ENCODE measurements at places on chromosomes 3 and 15.

DNA sequence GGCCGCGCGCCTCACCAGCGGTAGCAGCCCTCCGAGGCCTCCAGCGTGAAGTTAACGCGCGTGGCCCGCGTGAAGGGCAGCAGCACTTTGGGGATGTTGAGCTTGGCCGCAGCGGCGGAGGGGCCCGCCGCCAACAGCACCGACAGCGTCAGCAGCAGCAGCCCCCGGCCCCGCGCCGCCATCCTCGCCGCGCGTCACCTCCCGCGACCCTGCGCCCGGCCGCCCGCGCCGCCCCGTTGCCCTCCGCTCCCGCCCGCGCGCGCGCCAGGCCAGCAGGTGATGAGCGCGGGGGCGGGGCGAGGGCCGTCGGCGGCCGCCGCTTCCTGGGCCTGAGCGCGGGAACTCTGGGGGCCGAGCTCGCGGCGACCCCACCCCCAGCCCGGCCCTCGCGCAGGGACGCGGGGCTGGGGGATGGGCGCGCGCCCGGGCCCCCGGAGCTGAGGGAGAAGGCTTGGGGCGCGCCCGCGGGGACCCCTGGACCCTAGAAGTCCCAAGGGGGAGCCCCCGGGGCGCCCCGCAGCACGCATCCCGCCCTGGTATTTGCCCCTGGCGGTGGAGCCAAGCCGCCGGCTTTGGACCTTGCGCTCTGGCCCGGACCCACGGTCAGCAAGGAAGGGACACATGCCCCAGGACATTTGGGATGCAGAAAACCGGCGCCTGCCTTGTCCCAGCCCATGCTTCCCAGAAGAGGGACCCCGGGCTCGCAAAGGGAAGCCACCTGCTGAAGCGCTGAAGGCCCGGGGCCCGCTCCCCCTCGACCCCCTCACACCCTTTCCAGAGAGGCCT, at the start of gene NUP210:
Gene NUP210 (minus strand): TSS at position 278 of the 786 bp plus-strand sequence. CDS start 96 bp downstream, at position 182.
- peak; percentile 39 for DNase-seq

DNA sequence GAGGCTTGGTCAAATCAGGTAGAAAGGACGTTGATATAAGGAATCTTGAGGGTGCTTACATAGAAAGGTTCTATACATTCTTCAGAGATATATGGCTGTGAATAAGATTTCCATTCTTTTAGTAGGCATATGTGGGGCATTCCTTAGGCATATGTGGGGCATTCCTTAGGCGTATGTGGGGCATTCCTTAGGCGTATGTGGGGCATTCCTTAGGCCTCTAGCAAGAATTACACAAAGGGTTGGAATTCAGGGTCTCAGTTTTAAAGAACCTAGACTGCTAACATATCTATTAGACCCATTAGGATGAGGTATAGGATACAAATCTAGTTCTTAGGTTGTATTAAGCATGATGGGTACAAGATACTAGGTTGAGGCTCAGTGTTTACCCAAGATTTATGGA, 607.8 kb downstream of the SI start:
- DNase-seq, result no peak

DNA sequence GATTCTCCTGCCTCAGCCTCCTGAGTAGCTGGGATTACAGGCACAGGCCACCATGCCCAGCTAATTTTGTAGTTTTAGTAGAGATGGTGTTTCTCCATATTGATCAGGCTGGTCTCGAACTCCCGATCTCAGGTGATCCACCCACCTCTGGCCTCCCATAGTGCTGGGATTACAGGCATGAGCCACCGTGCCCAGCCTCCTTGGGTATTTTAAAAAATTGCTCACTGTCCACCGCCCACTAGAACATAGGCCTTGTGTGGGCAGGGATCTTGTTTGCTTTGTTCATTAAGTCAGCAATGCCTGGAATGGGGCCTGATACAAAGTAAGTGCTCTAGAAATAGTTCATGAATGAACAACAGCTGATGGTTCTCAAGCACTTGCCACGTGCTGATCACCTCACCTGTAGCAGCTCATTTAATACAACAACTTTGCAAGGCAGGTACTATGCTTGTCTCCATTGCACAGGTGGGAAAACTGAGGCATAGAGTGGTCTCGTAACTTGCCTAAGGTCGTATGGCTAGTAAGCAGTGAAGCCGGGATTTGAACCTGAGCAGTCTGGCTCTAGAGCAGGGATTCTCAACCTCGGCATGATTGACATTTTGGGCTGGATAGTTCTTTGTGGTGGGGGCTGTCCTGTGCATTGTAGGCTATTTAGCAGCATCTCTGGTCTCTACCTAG, 12.7 kb upstream of the CTSH start:
- no peak for DNase-seq

- DNase-seq, result no peak
These were observed 34.3 kb downstream of the PRR23E start for GRCh38 chr3:127226946-127227842.

DNA sequence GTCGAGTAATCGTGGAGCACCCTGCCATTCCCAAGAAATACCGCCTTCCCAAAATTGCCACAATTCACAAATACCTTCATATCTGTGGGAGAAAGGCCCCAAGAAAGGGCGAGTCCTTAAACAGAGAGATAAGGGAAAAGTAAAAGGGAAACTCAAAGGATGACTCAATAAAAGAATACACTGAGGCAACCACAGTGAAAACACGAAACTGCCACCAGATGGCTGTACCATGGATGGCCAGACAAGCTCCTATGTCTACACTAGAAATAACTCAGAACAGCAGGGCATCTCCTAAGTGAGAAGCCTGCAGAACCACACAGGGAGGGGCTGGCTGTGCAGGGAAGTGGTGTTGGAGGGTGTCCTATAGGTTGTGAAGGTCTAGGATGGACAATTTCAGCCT, 25.0 kb downstream of the SRGAP3 start:
- DNase-seq, result no peak

DNA sequence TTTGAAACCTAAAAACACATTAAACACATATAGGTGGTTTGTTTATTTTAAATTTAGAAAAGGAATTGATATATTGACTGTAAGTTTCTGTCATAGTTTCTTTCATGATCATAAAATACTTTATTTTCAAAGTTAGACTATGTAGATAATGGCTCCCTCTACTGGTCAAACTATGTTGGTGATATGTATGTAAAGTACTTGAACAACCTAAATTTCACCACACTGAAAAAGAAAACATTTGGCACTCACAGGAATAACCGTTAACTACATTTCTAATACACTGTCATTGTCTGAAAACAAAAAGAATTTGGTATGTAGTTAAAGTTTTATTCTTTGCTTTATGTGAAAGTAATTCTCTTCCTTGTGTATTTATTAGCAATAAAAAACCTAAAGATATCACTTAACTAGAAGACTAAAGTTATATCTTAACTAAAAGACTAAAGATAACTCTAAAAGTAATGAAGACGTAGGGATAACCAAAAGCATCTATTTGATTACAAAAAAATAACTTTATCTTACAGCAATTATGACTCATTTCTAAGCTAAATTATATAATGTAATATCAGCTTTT, 427.5 kb downstream of the VGLL3 start:
- peak; percentile 50 for DNase-seq

DNA sequence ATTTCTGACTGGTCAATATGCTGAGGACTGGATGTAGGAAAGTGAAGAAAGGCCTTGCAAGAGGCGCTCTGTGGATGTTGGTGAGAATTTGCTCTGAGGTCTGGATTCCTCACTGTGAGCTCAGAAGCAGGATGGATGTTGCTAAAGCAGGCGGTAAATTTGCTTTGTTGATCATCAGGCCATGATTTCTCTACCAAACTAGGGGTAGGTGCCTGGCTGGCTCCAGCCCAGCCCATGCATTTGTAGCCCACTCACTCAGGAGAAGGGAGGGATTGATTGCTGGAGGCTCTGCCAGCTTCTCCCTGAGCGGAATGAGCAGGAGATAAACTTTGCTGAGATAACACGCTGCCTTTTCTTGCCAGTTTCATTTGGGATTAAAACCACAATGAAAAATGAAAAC, 44.3 kb upstream of the NTRK3 start:
- DNase-seq, result no peak

- no peak for DNase-seq
These were observed 16.9 kb downstream of the THBS1 start for GRCh38 chr15:39597751-39598185.

DNA sequence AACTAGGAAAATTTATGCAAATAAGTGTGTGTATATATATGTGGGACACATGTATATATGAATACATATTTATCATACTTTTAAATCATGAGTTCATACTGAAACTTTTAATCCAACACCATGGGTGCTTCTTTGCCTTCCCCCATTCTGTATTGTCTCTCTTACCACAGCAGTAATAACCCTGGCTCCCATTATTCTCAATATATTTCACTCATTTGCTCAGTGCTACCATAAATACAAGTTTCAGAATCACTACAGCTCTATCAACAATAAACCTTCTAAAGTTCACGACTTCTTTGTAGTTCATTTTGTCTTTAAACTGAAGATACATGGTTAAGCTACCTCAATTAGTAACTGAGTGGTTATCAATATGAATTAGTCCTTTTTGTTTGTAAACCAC, 82.2 kb downstream of the PCCB start:
- no peak for DNase-seq

GRCh38 chr3:52532517-52532837, 1.2 kb downstream of the NT5DC2 start:
- DNase-seq, result no peak

- no peak for DNase-seq
These were observed 282.2 kb upstream of the LRRN1 start for GRCh38 chr3:3516996-3517395.

- DNase-seq, result no peak
These were observed 57.5 kb downstream of the CACNA2D2 start for GRCh38 chr3:50445919-50446318.

GRCh38 chr3:36282766-36283165, 97.5 kb upstream of the STAC start:
- DNase-seq, result no peak

DNA sequence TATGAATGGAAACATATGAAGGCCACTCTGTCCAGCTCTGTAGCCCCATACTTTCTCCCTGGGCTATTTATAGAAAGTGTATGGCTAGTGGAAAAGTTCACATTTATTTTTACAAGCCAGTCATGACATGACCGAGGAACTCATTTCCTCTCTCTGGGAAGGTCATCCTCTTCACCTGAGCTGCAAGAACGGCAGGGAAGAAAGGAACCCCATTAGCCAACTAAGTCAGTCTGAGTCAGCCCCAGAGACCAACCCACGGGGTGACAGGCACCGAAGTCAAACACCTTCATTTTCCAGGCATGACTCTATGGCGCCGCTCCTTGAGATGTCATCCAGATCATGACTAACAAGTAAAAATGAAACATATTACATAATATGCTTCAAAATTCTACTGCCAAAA, 4.8 kb downstream of the PAQR9 start:
- DNase-seq, result no peak

DNA sequence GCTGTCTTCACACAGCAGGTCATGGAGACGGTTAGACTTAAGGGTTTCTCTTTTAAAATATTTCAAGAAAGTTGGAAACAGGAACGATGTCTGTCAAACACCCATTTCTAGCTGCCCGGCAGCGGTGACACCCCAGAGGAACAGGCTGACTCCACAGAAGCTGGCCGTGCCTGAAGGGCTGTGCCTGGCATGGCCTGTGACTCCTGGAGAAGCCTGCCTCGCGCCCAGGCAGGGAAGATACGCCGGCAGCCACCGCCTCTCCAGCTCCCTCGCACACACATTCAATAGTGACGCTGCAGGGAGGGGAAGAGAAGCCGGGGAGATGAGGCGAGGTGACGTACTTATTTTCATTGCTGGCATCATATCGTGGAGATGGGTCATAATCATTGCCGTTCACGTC, 59.9 kb downstream of the PCSK6 start:
- DNase-seq, result no peak

GRCh38 chr3:120274739-120275167, 10.3 kb downstream of the GPR156 start:
- DNase-seq, result peak; percentile 85

DNA sequence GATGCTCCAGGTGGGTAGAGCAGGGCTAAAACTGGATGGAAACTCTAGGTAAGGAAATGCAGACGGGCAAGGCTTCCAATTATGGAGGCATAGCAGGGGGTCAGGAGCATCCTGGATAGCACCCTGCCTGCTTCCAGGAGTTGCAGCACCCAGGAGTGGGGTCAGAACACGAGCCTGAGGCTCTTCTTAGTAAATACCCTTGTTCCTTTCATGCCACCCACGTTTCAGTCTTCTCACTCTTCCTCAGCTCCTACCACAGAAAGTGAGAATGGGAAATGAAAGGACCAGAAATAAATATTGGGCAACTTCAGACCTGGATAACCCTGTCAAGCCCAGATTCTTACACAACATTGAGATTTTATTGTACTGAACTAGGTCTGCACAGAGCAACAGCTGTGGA, 16.4 kb downstream of the CCR1 start:
- no peak for DNase-seq

DNA sequence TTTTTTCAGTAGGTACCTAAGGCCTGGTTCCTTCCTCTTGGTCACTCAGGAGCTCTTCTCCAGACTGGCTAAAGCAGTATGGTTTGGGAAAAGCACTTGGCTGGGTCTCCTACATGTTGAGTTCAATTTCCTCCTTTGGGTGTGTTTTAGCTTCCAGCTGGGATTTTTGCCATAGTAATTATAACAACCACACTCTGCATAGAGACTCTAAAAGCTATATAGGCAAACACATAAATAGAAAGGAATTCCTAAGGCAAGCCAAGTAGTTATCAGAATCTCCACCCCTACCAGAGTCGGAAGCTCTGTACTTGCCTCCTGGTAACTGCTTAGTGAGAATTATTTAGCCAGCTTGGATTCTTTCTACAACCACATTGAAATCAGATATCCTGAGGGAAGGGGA, 48.6 kb downstream of the FOXL2 start:
- DNase-seq, result no peak

- no peak for DNase-seq
These were observed 192.6 kb upstream of the LYSMD4 start for GRCh38 chr15:99925661-99926461.

- no peak for DNase-seq
These were observed 132.7 kb downstream of the GHSR start for GRCh38 chr3:172315401-172316091.

GRCh38 chr3:14434126-14434497, 31.7 kb downstream of the SLC6A6 start:
- no peak for DNase-seq

DNA sequence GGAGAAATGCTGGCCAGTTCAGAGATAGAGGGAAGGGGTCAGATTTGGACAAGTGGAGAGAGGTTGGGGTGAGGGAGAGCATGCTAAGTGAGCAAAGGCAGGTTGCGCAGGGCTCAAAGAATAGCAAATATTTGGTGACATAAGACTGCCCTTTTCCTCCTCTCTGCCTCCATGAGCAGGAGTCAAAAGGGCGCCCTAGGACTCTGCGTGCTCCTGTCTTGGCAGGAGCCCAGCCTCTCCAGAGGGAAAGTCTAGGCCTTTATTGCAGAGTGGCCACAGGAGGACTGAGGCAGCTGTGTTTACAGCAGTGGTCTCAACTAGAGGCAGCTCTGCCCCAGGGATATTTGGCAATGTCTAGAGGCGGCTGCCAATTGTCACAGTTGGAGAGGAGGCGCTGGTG, 165.6 kb downstream of the FAM43A start:
- DNase-seq, result no peak

All from NCI-H446 (cell line).